ENCODE measurements at places on chromosomes 4 and X. TPM values are rescaled to one million over a fixed set of nuclear protein-coding genes. Genes with fewer than 3 reads are reported as not detected.

DNA sequence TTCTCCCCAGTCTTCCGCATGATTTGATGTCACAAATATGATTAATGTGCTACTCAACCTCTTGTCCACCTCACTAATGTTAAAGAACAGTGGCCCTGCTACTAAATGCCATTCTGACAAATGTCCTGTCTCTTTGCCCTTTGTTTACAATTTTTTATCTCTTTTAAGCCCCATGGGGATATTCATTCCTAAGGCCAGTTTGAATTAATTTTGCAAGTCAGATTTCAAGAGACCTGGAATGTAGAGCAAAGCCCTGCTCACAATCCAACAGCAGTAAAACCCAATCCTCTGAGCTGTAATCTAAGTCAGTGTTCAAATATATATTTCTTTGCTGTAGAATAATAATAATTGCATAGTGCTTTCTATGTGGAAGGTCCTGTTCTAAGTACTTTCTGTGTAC is 81.2 kb downstream of the LDB2 start:
- DNase-seq = no peak

SMIM10L2A gene
- total RNA-seq = 1.3 TPM

EXOC1L gene
- total RNA-seq = not detected

ADH1C gene
- 7.5 TPM for total RNA-seq

GRCh38 chr4:139768366-139768765 is 102.7 kb downstream of the MGST2 start:
- DNase-seq = no peak

Measured in Right ventricle myocardium inferior (tissue), 1 donor.